ENCODE measurements at places on chromosomes 1 and 21.

- no peak for DNase-seq
Measured at GRCh38 chr1:176325664-176326063, 118.6 kb upstream of the COP1 start.

GRCh38 chr1:7667625-7668218 is 103.4 kb upstream of the VAMP3 start:
- DNase-seq = no peak

DNA sequence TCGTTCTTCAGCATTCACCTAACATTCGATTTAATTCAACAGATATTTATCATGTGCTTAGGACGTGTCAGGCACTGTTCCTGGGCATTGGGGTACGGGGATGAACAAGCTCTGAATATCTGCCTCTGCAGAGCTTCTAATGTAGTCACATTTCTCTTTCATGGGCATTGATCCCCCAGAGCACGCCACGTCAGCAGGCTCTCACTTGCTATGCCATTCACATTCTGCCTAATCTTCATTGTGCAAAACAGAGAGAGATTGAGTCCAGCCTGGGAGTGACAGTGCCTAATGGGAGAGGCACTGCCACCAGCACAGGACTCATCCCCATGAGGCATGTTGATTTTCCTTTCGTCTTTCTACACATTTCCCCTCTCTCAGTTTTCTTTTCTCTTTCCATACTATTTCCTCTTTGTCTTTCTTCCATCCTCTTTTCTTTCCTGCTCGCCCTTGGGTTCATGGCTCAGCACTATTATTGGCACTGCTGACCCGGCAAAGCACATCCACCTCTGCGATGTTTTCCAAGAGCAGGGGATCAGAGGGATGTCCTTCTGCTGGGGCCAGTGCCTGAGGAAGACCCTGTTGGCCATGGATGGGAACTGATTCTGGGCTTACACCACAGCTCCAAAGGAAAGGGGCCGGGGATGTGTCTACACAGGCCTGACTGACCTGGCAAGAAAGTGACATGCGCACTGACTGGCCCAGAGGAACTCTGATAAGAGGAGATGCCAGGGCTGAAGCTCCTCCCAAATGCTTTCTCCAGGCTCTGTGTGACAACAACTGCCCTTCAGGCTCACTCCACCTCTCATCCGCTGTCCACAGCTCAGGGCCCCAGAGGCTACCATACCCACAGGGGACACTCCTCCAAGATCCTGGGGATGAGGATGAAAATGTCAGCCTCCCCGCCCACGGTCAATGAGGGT is 195.9 kb downstream of the TOMM20 start:
- no peak for DNase-seq

- DNase-seq = no peak
Measured at GRCh38 chr1:219472596-219472995, 140.3 kb downstream of the ZC3H11B start.

DNA sequence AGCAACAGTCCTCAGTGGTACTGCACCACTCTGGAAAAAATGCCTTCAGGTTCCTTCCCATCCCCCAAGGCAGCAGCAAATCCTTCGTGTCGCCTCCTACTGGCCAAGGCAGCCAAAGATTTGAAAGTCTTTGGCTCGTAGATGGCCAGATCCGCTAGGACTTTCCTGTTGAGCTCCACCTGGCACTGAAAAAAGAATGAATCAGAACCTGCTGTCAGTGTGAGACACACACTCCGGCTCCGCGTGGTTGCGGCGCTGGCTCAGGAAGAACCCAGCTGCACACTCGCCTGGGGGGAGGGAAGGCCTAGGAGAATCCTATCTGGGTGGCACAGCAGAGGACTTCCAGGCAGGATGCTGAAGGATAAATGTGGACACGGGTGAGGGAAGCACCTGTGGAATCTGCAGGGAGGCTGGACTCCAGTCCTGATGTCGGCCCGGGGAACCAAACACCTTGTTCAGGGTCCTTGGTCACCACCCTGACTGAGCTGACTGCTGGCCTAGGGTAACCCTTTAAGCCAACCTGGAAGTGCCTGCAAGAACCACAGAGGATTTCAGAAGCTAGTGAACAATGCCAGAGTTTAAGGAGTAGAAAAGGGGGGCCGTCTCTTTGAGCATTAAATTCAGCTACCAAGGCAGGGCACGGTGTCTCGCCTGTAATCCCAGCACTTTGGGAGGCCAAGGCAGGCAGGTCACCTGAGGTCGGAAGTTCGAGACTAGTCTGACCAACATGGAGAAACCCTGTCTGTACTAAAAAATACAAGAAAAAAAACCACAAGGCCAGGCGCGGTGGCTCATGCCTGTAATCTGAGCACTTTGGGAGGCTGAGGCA is 3.2 kb upstream of the CCNL2 start:
- DNase-seq = no peak

- no peak for DNase-seq
Measured at GRCh38 chr1:203640117-203640516, 13.5 kb downstream of the ATP2B4 start.

- no peak for DNase-seq
Measured at GRCh38 chr1:72432645-72433267, 150.4 kb upstream of the NEGR1 start.

DNA sequence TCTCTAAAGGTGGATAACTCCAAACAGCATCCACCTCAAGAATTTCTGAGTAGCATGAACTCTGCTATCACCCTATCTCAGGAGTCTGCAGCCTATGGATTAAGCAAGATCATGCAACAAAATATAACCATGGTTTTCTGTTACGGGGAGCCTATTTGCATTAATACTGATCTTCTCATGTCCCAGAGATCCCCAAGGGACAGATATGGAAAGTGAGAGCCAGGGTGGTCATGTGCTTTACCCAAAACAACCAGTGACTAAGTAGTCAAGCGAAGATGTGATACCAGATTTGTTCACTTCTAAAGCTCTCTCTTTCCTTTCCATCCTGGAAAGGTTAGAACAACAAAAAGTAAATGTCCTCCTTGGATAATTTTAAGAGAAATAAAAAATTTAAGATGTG is 125.1 kb downstream of the PRRX1 start:
- DNase-seq = no peak

GRCh38 chr1:25555753-25556092 is 12.3 kb downstream of the LDLRAP1 start:
- DNase-seq = no peak

GRCh38 chr1:40153073-40153770 is 8.0 kb upstream of the RLF start:
- DNase-seq = no peak

DNA sequence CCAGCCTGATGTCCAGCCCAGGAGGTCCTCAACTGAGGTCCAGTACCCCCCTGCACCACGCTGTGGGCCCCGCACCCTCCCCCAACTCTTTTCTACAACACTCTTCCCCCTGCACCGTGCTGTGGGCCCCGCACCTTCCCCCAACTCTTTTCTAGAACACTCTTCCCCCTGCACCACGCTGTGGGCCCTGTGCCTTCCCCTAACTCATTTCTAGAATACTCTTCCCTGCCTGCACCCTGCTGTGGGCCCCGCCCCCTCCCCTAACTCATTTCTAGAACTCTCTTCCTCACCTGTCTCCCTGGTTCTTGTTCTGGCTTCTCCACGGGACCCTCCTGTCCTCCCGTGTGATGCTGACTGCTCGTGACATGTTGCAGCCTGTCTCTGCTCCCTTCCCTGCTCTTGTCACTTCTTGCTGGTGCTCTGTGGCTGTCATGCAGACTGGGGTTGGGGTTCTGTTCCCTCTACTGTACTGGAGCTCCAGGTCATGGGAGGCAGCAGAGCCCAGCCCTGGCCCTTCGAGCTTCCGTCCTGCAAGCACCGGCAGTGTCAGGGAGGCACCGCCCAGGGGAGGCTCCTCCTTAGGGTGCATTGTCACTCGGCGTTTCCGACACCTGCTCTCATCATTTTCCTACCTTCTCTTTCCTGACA is 160.1 kb upstream of the COL6A1 start:
- no peak for DNase-seq

DNA sequence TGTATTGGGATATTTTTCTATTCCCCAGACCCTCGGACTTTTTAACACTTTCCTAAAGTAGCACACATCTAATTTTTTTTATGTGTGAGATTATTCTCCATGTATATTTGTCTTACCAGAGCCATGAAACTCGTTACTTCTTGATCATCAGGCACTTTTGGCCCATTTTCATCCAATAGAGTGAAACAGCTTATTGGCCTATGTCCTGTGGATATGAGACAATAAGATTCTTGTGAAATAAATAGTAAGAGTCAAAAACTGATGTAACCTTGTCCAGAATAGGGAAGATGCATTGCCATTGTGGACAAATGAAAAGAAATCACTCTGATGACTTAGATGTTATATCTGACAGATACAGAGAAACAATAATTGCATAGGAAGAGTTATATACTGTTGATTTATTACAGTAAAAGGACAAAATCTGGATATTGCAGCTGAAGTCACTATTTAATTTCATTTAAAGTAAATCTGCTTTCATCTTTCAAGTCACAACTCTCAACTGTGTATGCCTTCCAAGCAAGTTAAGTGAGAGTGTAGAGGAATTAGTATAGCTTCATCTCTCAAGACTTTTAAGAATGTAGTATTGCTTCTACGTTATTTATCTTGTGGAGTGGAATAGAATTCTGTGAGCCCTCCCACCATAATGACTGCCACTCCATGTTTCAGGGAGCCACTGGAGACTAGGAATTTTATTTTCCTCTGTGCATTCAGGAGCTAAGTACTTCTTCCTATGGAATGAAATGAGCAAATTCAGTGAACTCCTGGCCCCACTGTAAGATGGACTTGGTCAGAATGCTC is 86.9 kb downstream of the ADAMTS1 start:
- no peak for DNase-seq

- no peak for DNase-seq
Measured at GRCh38 chr1:80113168-80114038, 1106.9 kb upstream of the ADGRL4 start.

DNA sequence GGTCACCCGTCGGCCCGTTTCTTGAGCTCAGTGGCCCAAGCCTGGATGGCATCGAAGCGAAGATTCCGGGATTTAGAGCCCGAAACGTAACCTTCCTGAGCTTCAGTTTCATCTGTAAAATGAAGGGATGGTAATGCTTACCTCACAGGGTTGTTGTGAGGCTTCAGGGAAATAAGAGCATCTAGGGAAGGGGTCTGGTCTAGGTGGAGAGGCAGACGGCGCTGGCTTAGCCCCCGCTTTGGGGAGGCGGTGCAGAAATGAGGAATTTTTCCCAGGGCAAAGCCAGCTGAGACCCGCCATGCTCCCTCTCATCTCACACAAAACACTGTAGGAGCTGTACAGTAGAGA is 717 bp upstream of the MYCL start:
- DNase-seq = no peak

- no peak for DNase-seq
Measured at GRCh38 chr1:116983112-116983511, 18.4 kb upstream of the CD101 start.

- no peak for DNase-seq
Measured at GRCh38 chr1:227776331-227776771, 39.1 kb upstream of the PRSS38 start.

DNA sequence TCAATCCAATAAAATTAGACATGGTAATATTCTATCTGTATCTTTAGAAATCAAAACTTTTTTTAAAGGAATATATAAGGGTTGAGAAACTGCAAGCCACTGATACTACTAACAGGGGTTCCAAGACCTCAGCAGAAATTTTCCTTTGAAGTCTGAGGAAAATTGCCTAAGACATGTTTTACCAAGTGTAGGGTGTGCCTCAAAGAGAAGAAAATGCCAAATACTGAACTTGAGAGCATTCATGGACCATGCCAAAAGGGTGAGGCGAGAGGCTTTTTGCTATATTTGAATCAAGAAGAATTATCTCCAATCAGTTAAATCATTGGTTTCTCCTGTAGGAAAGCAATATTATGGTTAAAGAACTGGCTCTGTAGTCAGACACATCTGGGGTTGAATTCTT is 207.9 kb upstream of the B3GALT2 start:
- DNase-seq = no peak

- DNase-seq = no peak
Measured at GRCh38 chr1:36918604-36919003, 115.7 kb downstream of the GRIK3 start.

DNA sequence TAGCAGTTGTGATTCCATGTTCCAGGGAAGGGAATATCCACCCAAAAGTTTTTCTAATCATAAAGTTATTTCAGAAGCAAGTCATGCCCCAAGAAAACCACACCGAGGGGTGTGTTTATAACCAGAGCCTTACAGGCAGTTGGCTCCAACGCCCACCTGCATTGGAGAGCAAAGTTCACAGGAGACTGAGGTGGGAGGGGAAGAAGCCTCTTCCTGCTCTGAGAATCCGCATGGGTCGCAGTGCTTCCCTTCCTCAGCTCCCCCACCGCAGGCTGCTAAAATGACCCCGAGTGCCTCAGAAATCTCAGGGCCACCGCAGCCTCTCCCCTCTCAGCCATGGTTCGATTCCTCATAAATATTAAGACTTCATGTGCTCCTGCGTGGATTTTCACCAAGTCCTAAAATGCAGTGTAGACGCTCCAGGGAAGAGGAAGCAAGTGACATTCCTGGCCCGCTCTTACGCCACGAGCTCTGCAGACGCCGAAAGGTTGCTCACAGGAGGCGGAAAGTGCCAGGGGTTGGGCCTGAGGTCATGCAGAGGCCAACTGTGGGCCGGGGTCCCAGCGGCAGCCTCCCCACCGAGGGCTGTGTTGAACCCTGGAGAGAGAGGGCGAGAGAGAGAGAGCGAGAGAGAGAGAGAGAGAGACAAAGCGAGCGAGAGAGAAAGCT is 13.4 kb upstream of the SPSB1 start:
- DNase-seq = no peak

DNA sequence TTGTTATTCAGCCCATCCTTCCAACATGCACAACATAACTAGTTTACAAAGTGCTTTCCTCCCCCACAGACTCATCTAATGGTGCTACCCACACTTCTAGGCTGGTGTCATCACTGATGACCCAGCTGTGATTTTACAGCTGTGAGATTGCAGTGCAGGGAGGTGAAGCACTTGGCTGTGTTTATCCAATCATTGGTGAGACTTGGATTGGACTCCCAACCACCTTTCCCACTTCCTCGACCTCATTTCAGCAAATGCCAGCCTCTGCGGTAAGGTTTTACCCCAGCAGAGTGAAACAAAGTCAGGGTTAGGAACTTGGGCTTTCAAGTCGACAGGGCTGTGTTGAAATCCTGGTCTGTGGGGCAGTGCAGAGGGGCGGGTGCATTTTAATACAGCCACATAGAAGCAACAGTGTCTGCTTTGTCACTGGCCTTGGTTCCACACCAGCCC is 22.1 kb downstream of the ECHDC2 start:
- no peak for DNase-seq

GRCh38 chr1:59549066-59549837 is 252.4 kb downstream of the FGGY start:
- no peak for DNase-seq

- DNase-seq = no peak
Measured at GRCh38 chr1:99749504-99750347, 16.7 kb downstream of the FRRS1 start.

- DNase-seq = no peak
Measured at GRCh38 chr1:230797942-230798365, 50.8 kb downstream of the CAPN9 start.

GRCh38 chr1:63794354-63794753 is 20.5 kb downstream of the ROR1 start:
- DNase-seq = no peak

- no peak for DNase-seq
Measured at GRCh38 chr1:227009937-227010336, 69.8 kb downstream of the COQ8A start.
